NCI-H1092 (cell line): ENCODE measurements at places on chromosomes 1 and 21.

GRCh38 chr1:106223213-106223612, 833.3 kb upstream of the PRMT6 start:
- no peak for DNase-seq

- no peak for DNase-seq
These were observed 5.5 kb downstream of the DYNLT5 start for GRCh38 chr1:66757722-66758240.

GRCh38 chr21:39686646-39687468, 58.1 kb upstream of the IGSF5 start:
- DNase-seq, result no peak

DNA sequence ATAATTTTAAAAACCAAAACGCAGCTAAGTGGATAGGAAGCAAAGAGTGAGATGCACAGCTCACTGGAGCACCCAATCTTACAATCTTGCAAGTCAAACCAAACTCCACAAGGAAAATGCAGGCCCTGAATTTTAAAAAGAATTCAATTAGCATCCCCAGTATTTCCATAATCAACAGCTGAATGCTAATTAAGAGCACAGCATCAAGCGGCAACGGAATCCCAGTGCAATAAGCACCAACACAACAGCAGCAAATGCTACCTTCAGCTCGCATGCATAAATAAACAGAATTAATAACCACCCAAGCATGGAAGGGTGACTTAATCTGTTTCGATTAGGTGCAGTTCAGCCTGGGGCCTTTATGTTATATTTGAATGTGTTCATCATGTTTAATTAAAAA, 142.9 kb downstream of the SLC45A1 start:
- DNase-seq, result no peak

DNA sequence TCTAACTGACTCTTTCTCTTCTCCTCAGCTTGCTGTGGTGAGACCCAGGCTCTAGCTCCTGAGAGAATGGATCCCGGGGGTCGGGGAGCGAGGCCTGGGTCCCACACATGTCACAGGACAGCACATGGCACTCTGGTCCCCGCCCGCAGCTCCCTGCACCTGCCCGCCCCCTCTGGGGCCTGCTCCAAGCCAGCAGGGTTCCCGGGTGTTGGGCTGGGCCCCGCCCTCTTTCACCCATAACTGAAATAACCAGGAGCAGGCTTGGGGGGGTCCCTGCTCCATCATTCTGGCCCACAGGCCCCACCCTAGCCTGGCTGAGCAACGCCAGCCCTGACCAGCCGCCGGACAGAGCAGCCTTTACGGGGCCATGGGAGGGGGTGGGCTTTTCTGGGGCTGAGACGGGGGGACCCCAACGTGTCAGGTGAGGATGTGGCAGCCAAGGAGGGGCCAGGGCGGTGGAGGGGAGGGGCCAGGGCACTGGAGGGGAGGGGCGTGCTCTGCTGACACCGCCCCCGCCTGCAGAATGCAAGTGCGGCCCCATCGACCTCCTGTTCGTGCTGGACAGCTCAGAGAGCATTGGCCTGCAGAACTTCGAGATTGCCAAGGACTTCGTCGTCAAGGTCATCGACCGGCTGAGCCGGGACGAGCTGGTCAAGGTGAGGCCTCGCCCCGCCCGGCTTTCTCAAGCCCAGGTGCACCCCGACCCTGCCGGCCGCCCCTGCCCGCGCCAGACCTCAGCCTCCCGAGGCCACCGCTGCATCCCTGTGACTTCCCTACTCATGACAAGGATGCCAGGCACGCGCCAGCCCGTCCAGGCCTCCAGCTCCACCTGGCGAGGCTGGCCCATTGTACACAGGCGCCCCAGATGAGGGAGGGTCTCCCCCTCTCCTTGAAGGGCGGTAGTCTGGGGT, 19.4 kb downstream of the COL6A1 start:
- DNase-seq, result no peak

- no peak for DNase-seq
These were observed 12.5 kb downstream of the TRAF3IP3 start for GRCh38 chr1:209768354-209768774.

- DNase-seq, result no peak
These were observed 31.7 kb upstream of the DMRTA2 start for GRCh38 chr1:50454911-50455310.

GRCh38 chr1:24392982-24393650, 20.5 kb downstream of the STPG1 start:
- DNase-seq, result no peak

GRCh38 chr1:211329764-211330201, 3.1 kb downstream of the TRAF5 start:
- DNase-seq, result no peak

DNA sequence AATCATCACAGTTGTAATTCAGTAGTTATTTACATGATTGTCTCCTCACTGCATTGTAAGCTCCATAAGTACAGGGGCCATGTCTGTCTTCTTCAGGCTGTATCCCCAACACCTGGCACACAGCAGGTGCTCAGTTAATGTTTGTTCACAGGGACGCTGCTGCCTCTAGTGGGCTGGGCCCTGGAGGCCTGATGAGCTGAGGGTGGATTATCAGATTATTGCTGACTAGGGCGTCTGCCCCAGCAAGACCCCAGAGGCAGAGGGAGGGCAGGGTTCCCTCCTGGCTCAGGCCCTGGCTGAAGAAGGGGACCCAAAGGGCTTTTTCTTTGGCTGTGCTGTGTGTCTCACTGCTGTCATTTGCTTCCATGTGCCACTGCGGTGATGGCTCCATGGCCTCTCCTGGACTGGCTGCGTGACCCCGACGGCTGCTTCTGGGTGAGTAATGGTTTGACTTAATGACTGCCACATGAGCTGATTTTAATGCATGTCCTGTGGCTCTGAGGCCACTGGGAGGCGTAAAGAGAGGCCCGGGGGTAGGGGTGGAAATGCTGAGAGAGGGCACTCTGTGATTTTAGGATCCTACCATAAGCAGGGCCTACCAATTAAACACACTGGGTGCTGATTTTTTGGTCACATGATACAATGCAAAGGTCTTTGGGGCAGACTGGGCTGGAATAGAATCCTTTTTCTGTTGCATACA, 20.8 kb upstream of the EPB41 start:
- DNase-seq, result no peak

- no peak for DNase-seq
These were observed 304.1 kb upstream of the ADGRL4 start for GRCh38 chr1:79310609-79311008.

GRCh38 chr1:185608177-185608576, 126.0 kb upstream of the HMCN1 start:
- DNase-seq, result no peak

GRCh38 chr1:154413177-154413783, 8.1 kb downstream of the IL6R start:
- no peak for DNase-seq

DNA sequence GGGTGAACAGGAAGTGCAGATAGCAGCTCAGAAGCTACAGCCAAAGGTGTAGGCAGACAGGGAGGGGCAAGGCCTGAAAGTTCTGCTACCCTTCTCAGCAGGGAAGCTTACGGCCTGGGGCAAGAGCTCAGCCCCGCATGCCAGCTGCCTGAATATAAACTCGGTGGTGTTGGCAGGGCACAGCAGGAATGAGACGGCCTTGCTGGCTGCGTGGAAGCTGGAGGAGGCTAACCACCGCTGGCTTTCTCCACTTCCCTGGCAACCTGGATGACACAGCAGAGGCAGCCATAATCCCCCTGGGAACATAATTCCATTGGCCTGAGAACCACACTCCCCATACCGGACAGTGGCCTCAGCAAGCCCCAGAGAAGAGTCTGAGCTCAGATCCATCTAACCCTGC, 81.9 kb upstream of the PRRC2C start:
- DNase-seq, result no peak

GRCh38 chr1:22470227-22470626, 18.6 kb downstream of the ZBTB40 start:
- no peak for DNase-seq

DNA sequence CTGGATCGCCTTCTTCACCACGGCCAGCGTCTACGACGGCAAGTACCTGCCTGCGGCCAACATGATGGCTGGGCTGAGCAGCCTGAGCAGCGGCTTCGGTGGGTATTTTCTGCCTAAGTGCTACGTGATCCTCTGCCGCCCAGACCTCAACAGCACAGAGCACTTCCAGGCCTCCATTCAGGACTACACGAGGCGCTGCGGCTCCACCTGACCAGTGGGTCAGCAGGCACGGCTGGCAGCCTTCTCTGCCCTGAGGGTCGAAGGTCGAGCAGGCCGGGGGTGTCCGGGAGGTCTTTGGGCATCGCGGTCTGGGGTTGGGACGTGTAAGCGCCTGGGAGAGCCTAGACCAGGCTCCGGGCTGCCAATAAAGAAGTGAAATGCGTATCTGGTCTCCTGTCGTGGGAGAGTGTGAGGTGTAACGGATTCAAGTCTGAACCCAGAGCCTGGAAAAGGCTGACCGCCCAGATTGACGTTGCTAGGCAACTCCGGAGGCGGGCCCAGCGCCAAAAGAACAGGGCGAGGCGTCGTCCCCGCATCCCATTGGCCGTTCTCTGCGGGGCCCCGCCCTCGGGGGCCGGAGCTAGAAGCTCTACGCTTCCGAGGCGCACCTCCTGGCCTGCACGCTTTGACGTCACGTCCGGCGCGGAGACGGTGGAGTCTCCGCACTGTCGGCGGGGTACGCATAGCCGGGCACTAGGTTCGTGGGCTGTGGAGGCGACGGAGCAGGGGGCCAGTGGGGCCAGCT, at the start of gene ZBTB48:
Gene ZBTB48 (plus strand): TSS at position 621 of the 745 bp plus-strand sequence. CDS start 616 bp downstream, outside the sequence.
- DNase-seq, result peak; percentile 100

- DNase-seq, result no peak
These were observed 116.0 kb downstream of the MRPL39 start for GRCh38 chr21:25491267-25491666.

- DNase-seq, result peak; percentile 85
These were observed 4.9 kb downstream of the CROCC start for GRCh38 chr1:16926491-16927073.

DNA sequence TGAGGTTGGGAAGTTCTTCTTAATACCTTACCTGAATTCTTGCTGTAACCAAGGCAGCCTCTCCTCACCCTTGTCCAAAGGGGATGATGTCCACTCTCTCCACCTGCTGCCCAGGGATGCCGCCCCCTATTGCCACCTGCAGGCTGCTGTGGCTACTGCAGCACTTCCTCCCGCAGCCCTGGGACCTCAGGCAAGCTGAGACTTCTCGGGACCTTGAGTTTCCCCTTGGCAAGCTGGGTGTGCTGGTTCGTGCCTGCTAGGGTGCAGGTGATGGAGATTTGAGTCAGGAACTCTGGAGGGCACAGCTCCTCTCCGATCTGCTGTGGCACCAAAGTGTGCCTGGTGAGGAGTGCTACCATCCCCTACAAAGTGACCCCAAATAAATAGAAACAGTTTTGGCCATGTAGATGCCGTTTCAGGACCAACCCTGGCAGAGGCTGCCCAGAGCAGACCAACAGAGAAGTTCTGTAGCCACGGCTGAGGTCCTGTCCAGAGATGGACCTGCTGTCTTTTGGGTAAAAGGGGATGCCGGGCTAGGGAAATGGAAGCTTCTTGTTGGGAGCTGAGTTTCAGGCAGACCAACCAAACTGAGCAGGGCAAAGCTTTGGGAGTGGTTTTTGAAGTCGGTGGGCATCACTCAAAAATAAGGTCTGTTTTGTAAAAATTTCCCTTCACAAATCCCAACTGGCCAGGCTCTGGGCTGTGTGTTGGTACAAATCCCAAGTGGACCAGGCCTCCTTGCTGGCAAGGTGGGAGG, 31.7 kb downstream of the RUNX3 start:
- DNase-seq, result no peak

GRCh38 chr1:87588495-87588894, 259.8 kb downstream of the LMO4 start:
- DNase-seq, result no peak

GRCh38 chr1:119055568-119055967, 67.4 kb upstream of the TBX15 start:
- no peak for DNase-seq

DNA sequence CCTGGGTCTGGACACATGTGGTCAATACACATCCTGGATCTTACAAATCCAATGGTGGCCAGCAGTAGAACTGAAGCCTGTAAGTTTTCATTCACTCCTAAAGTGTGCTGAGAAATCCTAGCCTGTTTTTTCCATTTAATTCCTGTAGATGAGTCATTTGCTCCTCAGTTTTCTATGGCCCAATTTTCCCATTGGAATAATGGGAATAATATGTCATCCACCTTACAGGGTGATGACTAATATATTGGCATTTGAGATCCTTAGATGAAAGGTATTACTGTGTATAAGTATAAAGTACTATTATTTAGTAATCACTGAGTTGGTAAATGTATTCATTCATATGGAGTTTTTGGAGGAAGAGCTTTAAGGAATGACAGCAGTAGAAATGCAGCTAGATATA, 89.7 kb upstream of the ADAR start:
- no peak for DNase-seq

- no peak for DNase-seq
These were observed 28.4 kb downstream of the RNF2 start for GRCh38 chr1:185073725-185074124.

- DNase-seq, result no peak
These were observed 21.1 kb upstream of the GPR88 start for GRCh38 chr1:100516857-100517256.

GRCh38 chr1:32791881-32792280, 25.3 kb downstream of the YARS1 start:
- DNase-seq, result no peak

- DNase-seq, result no peak
These were observed 9.6 kb downstream of the PM20D1 start for GRCh38 chr1:205840146-205840923.
